GM23248 (cell line): ENCODE measurements at places on chromosomes 3 and 15.

GRCh38 chr3:14016900-14017475, 107.7 kb downstream of the CHCHD4 start:
- peak; percentile 3 for DNase-seq

DNA sequence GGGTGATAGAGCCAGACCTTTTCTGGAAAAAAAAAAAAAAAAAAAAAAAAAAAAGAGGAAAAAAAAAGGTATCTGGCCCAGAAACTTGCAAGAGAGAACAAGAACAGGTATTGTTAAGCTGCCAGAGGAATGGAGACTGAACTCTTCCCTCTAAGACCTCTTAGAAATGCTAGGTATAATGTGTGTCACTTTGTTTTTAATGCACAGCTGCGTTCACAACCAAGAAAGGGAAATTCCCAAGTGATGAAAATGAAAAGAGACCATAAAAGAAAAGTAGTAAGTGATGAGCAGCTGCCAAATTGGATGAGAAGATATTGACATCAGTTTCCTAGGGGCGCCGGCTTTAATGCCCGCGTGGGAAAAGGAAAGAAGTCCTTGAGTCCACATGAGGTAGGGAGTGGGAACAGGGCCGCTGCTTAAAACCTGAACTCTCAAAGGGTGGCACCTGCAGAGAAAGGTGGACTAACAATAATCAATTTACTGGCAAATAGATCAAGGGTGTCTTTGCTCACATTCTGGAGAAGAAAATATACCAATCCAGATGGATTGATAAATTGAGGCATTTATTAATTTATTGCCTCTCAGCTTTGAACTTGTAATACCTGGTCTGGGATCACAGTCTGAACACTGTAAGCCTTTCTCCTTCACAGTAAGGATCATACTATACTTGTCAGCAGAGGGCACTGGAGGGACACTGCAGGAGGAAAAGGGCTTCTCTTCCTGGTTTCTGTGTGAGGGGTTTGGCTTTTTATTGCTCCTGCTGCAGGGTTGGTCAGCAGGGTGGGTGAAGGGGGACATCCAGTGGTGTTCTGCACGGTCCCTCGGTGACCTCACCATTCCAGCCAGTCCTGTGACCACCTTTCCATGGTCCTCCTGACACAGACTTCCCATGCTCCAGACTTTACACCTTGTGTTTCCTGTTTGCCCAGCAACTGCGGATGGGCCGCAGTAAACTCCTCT, 131.6 kb downstream of the AQP9 start:
- peak; percentile 77 for DNase-seq

DNA sequence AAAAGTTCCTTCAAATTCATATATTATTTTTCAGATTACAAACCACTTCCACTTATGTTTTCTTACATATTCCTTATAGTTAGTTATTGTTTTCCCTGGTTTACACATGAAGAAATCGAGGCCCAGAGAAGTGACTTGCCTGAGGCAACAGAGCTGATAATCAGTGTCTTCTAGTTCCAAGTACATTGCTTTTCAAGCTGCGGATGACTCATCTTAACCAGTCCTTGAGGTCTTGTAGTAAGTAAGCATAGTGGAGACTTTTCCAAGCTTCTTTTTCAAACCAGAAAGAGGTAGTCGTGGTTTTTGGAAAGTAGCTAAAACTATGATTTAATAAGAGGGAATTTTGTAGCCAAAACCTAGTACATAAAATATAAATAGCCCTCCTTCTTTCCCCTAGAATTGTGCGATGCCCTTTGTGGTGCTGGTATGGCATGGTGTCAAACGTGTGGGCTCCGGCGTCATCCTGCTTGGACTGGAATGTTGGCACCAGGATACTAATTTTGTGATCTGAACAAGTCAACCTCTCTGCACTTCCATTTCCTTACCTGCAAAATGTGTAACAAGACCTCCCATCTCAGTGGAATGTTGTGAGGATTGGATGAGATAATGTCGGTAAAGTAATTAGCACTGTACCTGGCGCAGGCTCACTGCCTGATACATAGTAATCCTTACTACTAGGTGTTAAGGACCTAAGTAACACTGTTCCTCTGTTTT, 19.0 kb upstream of the DLG1 start:
- peak; percentile 97 for DNase-seq

- no peak for DNase-seq
Measured at GRCh38 chr3:185250247-185250646, 3.6 kb downstream of the EHHADH start.

DNA sequence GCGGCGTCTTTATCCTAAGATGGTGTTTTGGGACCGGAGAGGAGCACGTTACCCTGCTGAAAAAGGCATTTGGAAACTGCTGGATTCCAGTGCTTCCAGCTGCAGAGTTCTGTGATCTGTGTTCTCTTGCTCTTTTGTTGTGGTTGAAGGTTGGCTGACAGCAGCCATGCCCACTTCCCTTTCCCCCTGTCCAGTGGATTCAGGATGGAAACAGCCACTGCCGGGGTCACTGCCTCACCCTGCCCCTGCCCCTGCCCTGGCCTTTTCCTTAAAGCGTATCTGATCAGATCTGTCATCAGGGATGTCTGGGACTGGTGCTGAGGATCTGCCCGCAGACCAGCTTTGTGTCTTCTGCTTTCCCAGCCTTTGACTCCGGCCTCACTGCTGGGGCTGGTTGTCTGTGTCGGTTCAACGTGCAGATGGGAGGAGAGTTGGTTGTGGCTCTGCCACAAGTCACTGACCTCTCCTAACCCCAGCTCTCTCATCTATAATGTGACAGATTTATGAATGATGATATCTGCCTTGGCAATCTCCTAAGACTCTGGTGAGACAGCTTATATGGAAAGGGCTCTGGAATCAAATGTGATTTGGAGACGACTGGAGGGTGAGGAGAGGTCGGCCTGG, 219.4 kb upstream of the BHLHE40 start:
- DNase-seq, result no peak

- peak; percentile 36 for DNase-seq
Measured at GRCh38 chr15:48449734-48450133, 118.5 kb downstream of the DUT start.

GRCh38 chr3:11903047-11903446, 56.4 kb upstream of the TAMM41 start:
- DNase-seq, result no peak

- DNase-seq, result no peak
Measured at GRCh38 chr3:46873521-46873920, 4.0 kb upstream of the PTH1R start.

GRCh38 chr15:79524531-79524930, 92.4 kb downstream of the MINAR1 start:
- DNase-seq, result no peak

DNA sequence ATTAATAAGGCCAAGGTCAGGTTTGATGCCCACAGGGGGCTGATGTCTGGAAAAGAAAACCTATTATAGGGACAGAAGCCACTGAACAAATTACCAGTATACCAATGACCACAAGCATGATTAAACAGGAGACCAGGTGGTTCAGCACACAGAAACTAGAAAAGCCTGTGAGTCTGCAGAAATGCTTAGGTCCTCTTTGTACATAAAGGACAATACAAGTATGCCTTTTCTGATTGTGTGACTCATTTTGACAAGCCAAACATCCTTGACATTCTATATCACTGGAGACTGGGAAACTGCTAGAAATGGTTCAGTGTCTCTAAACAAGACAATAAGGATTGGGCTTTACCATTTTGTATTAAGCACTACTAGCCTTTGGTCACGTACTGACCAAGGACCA, 113.2 kb upstream of the MYO5C start:
- DNase-seq, result no peak

GRCh38 chr3:105598042-105598796, 231.5 kb downstream of the ALCAM start:
- peak; percentile 90 for DNase-seq

DNA sequence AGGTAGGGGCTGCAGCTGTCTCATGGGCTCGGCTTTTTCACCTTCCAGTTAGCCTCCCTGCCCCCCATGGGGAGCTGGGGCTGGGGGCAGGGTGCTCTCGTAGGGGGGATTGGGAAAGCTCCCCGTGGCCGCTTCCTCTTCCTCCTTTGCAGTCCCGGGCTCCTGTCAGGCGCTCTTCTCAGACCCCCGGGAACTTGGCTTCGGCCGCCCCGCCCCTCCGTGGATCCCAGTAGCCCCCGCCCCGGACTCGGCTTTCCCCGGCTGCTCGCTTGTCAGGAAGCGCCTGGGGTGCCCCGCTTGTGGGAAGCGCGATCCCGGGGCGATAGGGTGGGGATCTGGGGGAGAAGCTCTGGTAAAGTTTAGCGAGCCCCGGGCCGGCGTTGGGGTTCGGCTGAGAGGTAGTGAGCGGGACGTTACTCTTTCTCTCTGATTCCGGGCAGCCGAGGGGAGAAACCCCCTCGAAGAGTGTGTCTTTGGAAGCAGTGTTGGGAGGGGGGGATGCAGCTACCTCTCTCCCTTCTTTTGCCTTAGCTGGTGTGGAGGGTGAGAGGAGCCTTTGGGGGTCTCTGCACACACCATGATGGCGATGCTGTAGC, 611 bp downstream of the PIAS1 start:
- peak; percentile 69 for DNase-seq

DNA sequence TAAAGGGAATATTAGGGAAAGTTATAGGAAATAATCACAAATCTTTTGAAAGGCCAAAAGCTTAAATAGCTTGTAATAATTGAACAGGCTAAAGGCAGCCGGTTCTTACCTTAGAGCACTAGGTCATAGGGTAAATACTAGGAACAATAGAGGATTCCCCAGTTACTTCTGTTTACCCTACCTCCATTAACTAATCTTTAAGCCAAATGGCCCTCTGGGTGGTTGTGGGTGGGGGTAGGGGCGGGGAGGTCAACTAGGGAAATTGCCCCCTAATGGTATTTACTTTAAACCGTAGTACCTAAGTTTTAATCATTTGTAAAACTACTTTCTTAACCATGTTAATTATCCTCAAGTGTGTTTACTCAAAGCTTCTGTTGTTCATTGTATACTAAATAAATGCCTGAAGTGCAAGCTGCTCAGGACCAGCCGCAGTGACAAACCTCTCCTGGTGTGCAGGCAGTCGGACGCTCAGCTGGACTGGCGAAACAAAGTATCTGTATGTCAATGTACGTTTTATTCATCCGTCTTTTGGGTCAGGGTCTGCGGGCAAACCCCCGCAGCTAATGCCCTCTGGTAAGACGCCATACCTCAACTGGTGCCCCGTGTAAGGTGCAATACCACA, 18.9 kb downstream of the MAGEL2 start:
- no peak for DNase-seq

DNA sequence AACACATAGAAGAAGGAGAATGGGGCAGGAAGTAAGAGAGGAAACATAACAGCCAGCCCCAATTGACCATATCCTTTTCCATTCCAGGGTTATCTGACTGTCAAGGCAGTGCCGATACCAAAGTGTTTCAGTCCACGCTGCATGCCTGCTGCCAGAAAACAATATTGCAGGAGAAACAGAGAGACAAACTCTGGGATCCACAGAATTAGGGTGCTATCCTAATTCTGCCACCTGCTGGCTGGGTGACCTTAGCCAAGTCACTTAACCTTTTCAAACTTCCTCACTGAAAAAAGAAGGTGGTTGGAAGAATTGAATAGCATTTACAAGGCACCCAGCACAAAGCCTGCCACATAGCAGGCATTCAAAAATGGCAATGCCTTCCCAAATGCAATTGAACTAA, 32.0 kb downstream of the GLB1 start:
- no peak for DNase-seq

- no peak for DNase-seq
Measured at GRCh38 chr3:51977446-51978142, 2.7 kb downstream of the ABHD14A start.

DNA sequence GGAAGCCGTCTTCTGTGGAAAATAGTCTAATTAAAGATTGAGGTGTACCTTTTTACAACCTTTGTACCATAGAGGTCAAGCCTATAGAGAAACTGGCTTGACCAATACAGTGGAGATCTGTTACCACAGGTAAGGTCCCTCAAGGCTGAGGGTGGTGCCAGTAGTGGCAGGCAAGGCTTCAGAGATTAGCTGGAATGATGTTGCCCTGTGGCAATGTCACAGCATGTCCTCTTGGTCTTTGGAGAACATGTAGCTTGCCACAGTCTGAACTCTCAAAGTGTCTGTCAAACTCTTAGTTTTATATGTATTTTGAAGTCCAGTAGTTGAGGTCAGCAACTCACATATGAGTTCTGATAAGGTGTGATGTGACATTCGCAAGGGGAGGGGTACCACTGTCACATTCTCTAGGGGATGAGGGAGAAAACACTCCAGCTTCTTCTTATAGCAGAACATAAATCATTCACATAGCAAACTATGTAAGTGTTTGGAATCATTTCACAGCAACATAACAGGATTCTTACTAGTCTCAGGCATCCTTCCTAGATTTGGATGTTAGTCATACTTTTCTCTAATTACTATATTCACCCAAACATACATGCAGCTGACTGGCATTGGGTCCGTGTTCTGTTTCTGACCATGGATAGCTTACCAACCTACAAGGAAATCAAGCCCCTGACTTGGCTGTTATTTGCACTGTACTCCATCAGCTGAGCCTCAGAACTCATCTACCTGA, 173.6 kb downstream of the UBE2E2 start:
- peak; percentile 23 for DNase-seq

DNA sequence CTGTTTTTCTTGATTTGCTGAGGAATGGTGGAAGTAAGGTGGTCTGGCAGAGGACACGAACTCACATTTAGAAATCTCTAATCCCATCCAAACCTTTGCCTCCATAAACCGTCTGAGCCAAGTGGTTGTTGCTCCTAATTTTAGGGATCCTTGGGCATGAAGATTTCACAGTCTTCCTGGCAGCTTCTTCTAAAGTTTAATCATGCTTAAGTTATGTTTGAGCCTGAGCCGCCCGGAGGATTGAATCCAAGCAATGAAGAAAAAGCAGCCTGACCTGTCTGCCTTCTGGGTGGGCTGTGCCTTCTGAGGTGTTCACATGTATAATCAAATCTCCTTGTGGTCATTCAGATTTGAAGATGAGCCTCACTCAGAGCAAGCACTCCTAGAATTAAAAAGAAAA, 249.0 kb downstream of the CD47 start:
- DNase-seq, result peak; percentile 42

DNA sequence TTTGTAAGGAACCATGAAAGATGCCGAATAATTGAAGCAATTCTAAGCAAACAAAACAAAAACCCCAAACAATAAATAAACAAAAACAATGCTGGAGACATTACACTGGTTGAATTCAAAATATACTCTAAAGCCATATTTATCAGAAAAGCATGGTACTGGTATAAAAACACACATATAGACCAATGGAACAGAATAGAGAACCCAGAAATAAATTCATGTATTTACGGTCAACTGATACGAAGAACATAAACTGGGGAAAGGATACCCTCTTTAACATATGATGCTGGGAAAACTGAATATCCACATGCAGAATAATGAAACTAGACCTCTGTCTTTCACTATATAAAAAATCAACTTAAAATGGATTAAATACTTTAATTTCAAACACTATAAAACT, 214.3 kb upstream of the PDZRN3 start:
- no peak for DNase-seq

- peak; percentile 57 for DNase-seq
Measured at GRCh38 chr3:28322464-28322863, 26.1 kb upstream of the ZCWPW2 start.

- peak; percentile 73 for DNase-seq
Measured at GRCh38 chr3:133464573-133464972, 64.7 kb downstream of the BFSP2 start.

GRCh38 chr15:67563092-67563491, 20.6 kb downstream of the MAP2K5 start:
- DNase-seq, result no peak
